Brain (organoid and tissue), 16 donors: ENCODE measurements at places on chromosomes 3 and 15.

DNA sequence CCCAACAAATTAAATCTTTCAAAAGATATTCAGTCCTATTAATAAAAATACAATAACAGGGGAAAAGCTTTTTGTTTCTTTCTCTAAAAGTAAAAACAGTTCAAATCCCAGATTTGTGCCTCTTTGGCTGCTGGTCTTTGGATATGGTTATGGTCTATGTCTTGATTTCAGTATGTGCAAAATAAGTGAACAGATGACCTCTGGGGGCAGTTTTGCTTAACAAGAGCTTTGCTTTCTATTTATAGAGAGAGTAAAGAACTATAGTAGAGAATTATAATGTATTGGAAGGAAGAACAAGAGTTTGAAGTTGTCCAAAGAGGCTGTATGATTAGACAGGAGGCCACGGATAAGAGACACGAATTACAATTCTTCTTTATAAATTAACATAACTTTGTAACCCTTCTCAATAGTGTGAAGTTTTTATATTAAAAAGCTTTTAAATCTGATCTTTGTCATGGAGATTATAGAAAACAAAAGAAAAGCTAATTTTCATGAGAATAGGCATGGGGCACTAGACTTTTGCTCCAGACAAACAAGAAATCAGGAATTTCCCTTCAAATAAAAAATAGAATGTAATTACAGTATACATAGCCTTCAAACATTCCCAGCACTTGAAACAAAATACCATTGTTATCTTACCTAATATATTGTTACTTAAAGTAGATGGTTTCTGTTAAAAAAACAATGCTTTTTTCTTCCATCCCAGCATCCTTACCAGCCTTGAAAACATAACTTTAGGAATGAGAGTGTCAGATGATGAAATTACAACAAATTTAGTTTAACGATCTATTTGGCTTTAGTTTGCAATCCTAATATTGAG, 432.7 kb upstream of the ARHGEF26 start:
- DNase-seq = no peak

DNA sequence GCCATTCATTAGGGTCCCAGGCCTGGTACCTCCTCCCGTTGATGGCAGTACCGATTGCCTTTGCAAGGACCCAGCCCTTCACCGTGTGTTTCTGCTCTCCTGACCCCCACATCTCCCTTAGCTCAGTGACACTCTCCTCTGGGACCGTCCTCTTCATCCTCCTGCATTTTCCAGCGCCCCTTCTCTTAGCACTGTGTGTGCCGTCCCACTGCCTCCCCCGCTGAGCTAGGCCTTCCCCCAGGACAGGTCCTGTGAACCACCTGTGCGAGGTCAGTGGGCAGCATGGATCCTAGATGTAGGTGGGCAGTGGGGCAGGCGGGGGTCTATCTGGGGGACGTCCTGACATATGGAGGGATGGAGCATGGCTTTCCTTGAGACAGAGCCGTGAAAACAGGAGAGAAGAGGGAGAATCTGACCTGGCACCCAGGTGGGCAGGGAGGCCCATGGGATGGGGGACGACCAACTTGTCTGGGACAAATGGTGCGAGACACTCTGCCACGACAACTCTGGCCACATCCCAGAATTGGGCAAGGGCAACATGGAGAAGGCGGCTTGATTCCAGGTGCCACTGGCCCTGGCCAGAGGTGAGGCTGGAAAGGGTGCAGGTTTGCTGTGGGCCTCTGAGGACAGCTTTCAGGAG, 87.7 kb upstream of the ALDH1L1 start:
- no peak for DNase-seq

GRCh38 chr3:78734048-78734637, 1033.7 kb downstream of the ROBO1 start:
- no peak for DNase-seq

GRCh38 chr3:157131861-157132260, 28.1 kb downstream of the CCNL1 start:
- no peak for DNase-seq

DNA sequence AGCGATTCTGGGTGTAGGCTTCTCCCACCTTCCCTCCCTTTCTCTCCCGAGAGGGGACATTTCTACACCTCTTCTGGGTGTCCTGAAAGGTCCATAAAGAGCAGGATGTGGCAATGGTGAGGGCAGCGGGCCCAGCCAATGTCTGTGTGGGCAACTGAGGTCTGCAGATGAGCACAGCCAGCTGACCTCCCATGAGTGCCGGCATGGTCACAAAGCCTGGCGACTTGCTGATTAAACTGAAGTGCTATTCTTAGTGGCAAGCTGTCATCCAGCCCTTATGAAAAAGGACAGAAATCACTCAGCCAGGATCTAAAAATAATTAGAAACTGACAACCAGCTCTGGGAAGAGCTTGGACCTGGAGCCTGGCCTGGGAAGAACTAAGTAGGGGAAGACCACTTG, 124.3 kb upstream of the RGMA start:
- no peak for DNase-seq

- no peak for DNase-seq
Observed at GRCh38 chr3:16402451-16402850, 111.0 kb downstream of the RFTN1 start.

DNA sequence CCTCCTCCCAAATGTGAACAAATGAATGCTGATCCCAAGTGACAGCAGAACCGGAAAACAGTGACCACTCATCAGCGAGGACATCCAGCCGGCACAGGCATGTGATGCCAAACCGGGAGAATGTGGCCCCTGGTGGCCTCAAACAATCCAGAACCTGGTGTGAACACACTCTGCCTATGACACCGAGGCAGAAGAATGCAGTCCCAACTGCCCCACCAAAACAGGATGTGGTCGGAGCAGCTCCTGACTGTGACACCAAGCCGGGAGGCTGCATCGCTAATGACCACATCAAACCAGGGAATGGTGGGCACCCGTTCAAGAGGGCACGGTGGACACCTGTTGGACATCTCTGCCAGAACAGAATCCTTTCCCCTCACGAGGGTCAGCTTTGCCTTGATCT, 15.4 kb downstream of the SCN5A start:
- no peak for DNase-seq

GRCh38 chr3:194203482-194204041, 67.6 kb downstream of the HES1 start:
- peak; percentile 39 for DNase-seq

- DNase-seq = peak; percentile 54
Observed at GRCh38 chr3:168517249-168518071, 421.7 kb upstream of the GOLIM4 start.

DNA sequence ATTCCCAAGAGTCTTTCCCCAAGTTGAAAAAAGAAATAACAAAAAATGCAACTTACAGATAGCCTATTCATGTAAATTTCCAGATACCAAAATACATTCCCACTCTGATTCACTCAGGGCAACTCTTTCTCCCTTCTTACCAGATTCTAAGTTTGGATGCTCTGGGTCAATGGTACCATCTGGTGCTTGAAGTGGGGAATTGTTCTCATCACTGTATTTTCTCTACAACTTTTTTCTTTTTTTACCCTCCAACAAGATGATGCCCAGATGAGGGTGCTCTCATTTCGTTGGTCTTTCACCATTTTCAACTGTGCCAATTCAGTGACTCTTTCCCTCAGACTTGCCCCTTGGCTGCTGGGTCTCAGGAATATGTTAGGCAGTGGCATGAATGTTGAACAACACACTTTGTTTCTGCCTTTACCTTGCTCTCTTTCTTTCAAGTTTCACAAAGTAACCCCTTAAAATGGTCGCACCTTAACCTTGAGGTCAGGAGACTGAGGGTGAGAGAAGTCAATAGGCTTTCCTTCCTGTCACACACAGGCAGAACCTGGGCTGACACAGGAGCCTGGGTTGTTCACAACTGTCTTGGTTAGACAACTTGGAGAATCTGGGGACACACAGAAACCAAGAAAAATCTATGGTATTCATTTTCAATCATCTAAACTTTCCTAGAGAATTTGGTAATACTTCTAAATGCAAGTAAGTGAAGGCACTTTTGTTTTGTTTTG, 330.7 kb upstream of the SLCO3A1 start:
- no peak for DNase-seq

- no peak for DNase-seq
Observed at GRCh38 chr3:159813822-159814531, 174.7 kb upstream of the IL12A start.

DNA sequence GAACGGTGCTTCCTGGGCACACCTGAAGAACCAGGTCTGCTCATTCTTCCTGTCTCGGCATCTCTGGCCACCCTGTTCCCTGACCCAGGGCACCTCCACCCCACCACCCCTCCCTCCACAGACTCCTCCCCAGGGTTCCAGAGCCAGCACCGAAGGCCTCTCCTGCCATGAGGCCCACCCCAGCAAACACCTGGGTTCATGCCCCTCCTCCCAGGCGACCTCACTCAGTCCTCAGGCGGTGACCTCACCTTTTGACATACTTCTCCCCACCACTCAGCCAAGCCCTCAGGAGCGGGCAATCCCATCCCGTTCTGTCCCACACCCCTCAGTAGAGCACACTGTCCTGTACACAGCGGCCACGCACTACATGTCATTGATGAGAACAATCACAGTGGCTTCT, 72.3 kb downstream of the RPN1 start:
- no peak for DNase-seq

- DNase-seq = no peak
Observed at GRCh38 chr3:55474213-55474632, 12.9 kb downstream of the WNT5A start.

GRCh38 chr3:48409291-48410201, 20.3 kb downstream of the PLXNB1 start:
- DNase-seq = no peak

GRCh38 chr3:111156517-111156916, 84.9 kb downstream of the NECTIN3 start:
- no peak for DNase-seq

DNA sequence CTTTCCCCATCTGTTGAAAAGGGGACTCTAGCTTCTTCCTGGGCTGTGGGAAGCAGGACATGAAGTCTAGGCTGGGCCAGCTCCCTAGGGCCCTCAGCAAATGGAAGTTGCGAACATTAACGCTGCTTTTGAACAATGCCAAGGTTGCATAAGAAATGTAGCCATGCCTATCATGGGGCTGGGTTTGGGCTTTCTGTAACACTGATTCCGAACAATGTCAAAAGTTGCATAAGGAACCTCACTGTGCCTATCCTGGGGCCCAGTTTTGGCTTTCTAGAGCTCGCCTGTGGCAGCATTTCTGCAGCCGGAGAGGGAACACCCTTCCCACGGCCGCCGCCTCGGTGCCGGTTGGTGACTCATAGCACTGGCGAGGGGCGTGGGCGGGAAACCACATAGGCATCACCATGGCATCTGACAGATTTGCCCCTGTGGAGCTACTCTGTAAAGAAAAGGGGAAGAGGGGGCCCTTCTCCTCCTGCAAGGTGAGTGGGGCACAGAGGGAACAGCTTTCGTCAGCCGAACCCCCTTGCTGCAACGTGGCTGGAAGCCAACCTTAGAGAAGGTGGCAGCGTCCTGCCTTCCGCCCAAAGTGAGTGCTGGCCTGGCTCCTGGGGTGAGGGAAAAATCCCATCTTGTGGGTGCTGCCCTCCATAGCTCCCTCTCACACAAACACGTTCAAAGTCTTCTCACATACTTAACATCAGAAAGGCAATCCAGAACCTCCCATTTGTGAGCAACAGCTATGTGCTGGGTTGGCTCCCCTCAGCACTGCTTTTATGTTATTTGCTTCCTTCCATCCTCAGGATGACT, 46.6 kb upstream of the ATP2B2 start:
- DNase-seq = no peak

DNA sequence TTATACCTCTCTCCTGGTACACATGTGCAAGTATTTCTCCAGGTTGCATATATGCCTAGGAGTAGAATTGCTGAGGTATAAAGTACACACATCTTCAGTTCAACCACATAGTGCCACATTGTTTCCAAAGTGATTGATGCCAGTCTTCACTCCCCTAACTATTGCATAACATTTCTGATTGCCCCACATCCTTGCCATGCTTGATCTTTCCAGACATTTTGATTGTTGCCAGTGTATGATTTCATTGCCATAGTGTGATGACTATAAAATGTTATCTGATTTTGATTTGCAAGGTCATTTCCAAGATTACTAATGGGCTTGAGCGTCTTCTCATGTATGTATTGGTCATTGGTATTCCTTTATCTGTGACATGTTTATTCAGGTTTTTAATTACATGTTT, 61.1 kb upstream of the MLF1 start:
- DNase-seq = no peak

DNA sequence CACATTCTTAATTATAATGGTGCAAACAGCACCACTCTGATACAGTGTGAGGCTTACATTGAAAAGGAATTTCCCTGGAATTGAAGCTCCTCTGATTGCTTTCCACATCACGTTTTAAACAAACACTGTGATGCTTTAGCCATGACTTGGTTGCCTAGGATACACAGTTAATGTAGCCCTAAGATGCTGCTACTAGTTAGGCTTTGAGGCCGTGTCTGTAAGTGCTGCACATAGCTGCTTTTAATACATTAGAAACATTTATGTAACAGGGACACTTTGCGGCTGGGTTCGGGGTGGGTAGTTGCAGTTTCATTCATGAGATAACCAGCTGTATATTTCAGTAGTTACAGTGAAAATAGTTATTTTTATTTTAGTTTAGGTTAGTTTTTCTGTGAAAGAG, 334.7 kb downstream of the NLGN1 start:
- peak; percentile 87 for DNase-seq

DNA sequence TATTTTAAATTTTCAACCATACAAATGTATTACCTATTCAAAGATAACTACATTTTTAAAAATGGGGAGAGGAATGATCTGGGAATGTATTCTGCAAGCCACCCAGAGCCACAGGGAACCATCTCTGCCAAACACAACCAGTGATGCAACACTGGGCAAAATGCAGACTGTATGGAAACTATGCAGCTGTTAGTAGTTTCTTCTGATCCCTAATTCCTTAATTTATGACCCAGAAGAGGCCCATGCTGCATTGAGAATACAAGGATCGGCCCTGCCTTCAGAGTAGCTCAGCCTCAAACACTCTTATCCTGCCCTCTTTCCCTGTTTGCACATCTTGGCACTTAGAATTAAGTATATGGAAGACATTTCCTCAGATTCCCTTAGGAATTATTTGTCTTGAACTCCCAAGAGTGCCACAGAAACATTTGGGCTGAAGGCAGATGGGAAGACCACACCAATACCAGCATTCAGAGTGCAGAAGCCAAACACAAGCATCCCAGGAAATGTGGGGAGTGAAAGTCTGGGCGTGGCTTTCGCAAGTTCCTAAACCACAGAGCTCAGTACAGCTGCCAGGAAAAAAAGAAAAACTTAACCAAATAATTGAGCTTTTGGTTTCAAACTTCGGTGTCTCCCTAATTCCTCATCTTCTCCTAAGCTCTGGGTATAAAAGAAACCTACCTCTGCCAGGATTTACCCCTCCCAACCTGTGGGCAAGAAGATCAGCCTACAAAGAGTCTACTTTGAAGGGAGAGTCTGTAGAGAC, 5.3 kb downstream of the SNUPN start:
- no peak for DNase-seq
